GM12891 (cell line): ENCODE measurements at places on chromosomes 6 and 20.

DNA sequence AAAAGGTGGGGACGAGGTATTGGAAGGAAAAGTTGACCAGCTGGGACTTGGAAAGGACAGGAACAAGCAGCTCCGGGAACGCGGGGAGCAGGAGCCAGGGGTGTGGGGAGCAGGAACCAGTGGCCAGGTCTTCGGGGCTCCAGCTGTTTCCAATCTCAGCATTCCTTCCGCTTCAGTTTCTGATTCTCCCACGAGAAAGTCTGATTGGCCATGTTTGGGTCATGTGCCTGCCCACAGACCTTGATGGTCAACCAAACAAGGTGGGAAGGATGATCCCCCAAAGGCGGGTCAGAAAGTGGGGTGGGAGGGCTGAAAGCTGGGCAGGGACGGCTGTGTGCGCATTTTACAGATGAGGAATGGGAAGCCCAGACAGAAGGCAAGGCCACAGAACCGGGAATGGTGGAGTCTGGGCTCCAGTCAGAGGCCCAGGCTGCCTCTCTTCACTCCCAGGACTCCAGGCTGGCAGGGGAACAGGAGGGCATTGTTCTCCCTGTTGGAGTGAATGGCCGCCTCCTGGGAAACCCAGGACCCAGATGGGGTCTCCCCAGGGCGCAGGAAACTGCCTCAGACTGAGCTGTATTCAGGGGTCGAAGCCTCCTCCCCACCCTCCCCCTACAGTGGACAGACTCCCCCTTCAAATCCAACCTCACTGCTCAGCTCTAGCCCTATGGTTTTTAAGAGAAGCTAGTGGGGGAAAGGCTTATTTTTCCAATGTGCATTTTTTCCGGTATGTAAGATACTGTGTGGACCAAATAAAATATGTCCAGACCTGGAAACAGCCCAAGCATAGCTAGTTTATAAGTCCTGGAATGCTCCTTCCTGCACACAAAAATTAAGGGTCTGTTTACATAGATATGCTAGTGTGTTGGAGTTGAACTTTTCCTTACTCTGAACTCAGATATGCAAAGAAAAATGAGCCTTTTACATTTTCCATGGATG is 12.2 kb upstream of the PTGIS start:
- DNase-seq = no peak

DNA sequence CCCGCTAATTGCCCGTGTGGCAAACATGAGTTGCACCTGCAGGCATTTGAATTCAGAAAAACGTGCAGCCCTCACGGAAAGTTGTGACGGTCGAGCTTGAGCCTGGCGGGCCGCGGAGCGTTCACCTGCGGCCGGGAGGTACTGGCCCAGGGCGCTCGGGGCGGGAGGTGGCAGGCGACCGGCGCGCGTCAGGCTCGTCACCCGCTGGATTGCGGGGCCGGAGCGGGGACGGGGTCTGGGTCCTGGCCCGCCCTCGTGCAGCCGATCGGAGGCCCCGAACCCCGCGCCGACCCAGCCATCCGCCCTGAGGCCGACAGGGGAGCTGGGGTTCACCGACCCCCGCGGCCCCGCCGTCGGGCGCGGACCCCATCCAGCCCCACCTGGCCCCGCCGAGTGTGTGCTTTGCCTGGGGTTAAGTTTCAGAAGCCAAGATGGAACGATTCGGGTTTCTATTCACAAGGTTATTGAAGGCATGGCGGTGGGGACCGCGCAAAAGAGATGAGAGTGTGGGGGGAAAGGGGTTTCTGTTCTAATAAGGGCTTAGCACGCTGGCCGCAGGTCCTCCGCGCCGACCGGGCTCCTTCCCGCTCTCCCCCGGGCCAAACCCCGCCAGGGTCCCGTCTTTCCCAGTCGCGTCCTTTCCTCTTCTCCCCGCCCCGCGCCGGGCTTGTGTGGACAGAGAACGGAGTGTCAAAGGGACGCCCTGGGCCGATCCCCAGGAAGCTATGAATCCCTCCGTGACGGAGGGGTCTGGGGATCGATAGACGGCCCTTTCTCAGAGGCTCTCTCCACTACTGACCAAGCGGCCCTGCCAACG is 1.6 kb upstream of the HEY2 start:
- DNase-seq = no peak

DNA sequence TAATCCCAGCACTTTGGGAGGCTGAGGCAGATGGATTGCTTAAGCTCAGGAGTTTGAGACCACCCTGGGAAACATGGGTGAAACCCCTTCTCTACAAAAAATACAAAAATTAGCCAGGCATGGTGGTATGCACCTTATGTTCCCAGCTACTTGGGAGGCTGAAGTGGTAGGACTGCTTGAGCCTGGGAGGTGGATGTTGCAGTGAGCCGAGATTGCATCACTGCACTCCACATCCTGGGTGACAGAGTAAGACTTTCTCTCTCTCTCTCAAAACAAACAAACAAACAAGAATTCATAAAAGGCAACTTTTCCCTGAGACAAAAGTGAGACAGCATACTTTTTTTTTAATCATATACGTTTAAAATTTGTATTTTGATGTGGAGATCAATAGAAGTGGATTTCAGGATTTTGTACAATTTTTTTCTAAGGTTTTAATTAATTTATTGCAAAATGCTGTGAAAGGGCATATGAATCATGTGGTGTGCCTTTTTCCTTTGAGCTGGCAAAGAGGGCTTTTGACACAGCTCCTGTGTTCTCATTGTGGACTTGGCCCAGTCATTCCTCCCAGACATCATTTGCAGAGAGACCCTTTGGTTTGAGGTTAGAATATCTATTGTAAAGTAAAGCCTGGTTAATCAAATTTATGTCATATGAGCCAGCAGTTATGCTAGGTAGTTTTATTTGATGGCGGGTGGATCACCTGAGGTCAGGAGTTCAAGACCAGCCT is 77.1 kb downstream of the TULP4 start:
- DNase-seq = no peak

GRCh38 chr20:40241596-40242343 is 447.3 kb downstream of the MAFB start:
- DNase-seq = no peak

GRCh38 chr6:112938650-112939049 is 591.5 kb downstream of the RFPL4B start:
- DNase-seq = no peak

GRCh38 chr6:145420599-145420998 is 314.7 kb downstream of the EPM2A start:
- no peak for DNase-seq

DNA sequence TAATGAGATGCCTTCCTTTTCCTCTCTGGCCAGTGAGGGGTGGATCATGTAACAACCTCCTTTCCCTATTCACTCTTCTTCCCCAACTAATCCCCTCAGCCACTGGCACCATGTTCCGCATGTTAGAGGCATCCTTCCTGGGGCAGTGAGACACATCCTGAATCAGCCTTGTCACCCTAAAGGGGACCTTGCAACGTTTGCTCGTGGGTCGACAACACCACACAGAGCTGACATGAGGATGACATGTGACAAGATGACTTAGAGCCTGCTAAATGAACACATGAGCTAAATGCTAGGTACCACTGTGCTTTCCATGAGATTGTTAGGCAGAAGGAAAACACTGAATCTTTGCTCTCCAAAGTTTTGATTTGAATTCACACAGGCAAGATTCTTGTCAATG is 129.2 kb downstream of the ATXN1 start:
- no peak for DNase-seq

GRCh38 chr6:133241086-133241900 is at the start of gene EYA4:
EYA4 (plus strand) TSS chr6:133241357; CDS start chr6:133274781, 33,424 bp downstream.
- no peak for DNase-seq

DNA sequence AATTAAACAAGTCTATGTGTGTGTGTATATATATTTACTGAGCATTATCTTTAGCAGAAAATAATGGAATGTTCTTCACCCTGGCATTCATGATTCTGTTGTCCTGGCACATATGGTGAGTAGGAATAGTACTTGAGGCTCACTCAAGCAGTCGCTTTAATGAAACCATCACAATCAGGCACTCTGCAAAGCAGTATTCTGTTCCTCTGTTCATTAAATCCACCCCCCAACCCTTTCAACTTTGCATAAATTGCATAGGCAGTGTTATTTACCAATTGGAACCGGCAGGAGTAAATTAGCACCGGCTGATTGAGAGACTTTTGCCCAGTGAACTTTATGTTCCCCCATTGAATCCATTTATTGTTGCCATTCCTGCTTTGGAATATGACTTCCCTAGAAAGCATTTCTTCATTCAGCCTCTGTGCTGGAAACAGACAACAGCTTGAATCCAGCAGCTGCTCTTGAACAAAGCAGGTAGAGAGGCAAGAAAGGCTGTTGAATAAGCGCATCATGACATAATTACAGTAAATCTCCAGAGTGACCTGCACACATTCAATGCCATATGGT is 268.0 kb upstream of the RNF217 start:
- no peak for DNase-seq

GRCh38 chr20:16861708-16862107 is 113.5 kb downstream of the OTOR start:
- DNase-seq = no peak

GRCh38 chr6:106508834-106509233 is 120.5 kb downstream of the RTN4IP1 start:
- no peak for DNase-seq

DNA sequence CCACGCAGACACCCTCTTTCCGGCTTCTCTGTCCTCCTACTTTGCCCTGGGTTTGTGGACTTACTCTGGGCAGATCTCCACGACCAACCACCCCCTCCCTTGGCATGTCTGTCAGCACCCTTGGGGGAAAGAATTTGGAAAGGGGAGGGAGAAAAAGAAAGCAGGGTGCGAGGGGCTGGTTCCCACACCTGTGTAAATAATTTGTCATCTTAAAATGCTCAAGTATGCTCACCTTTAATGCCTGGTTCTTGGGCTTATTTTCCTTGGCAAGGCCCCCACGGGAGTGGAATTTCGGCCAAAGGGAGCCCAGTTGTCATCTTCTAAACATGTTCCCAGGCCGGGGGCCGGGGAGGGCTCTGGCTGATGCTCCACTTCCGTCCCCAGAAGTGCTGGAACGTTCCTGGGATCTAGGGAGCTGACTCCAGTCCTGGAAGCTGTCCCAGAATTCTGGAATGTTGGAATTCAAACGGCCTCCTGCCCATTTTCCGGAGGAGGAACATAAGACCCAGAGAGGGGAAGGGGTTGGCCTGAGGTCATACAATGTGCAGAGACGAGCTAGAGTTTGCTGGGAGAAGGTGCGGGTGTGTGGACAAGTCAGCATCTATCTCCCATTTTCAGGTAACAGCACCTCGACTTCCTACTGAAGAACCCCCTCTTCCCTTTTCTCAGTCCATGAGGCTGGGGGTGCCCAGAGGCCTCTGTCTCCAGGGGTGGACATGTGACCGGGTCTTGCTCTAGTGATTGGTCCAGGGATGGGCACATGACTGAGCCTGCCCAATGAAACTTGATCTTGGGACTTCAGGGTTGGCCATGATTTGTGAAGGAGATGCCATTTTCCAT is 122.3 kb downstream of the CEBPB start:
- DNase-seq = no peak

DNA sequence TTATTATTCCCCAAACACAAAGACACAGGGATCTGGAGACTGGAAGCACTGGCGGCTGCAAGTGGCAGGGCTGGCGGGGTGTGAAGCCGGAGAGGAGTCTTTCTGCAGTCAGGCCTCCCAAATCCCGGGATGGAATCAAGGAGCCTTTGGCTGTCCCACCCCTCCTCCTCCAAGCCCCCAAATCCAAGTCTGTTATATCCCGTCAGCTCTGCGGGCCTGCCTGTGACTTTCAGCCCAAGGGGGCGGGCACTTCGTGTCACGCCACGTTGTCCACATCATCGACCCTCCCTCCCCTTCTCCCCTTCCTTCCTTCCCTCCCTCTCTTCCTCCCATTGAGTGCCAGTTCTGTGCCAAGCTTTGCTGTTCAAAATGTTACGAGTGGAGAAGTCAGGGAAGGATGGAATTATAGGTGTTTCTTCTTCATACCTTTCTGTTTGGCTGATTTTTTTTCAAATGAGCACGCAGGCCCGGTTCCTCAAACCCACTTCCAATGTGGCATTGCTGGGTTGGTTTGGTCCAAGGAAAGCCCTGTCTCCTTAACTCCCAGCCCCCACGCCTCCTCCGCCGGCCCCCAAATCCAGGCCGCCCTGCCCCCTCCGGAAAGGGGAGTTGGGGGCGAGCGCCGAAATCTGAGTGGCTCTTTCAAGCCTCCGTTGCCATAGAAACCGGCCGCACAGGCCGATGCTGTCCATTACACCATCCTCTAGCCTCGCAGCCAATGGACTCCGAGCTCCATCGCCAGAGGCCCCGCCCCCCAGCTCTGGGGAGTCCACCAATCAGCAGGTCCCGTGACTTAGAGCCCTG is 12.7 kb downstream of the ZCCHC3 start:
- DNase-seq = peak; percentile 92

- DNase-seq = no peak
These were observed 119.3 kb downstream of the JPH2 start for GRCh38 chr20:44067650-44068081.

- DNase-seq = no peak
These were observed 1001.7 kb downstream of the HACE1 start for GRCh38 chr6:103858003-103858402.

DNA sequence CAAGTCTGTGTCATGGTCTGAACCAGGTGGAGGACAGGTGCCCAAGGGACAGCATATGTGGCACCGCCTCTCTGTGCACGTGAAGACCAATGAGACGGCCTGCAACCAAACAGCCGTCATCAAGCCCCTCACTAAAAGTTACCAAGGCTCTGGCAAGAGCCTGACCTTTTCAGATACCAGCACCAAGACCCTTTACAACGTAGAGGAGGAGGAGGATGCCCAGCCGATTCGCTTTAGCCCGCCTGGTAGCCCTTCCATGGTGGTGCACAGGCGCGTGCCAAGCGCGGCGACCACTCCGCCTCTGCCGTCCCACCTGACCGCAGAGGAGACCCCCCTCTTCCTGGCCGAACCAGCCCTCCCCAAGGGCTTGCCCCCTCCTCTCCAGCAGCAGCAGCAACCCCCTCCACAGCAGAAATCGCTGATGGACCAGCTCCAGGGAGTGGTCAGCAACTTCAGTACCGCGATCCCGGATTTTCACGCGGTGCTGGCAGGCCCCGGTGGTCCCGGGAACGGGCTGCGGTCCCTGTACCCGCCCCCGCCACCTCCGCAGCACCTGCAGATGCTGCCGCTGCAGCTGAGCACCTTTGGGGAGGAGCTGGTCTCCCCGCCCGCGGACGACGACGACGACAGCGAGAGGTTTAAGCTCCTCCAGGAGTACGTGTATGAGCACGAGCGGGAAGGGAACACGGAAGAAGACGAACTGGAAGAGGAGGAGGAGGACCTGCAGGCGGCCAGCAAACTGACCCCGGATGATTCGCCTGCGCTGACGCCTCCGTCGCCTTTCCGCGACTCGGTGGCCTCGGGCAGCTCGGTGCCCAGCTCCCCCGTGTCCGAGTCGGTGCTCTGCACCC is 109.5 kb upstream of the RAB32 start:
- no peak for DNase-seq

DNA sequence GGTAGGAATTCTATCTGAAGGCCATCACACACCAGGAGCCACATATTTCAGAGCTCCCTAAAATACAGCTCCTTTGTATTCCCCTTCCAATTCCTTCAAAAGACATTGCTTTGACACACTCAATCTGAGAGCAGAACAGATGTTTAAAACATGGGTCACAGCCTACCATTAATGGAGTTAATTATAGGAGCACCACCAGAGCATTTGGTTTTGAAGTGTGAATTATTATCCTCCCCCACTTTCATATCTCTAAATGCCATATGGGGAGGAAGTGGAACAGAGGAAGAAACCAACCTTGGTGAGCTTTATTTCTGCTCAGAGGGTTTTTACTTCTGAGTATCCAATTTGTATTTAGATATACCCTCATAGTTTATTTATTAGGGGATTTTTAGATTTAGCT is 50.7 kb upstream of the TNFRSF21 start:
- DNase-seq = no peak
